Cardiac fibroblast (primary cell): ENCODE measurements at places on chromosomes 3 and 15.

DNA sequence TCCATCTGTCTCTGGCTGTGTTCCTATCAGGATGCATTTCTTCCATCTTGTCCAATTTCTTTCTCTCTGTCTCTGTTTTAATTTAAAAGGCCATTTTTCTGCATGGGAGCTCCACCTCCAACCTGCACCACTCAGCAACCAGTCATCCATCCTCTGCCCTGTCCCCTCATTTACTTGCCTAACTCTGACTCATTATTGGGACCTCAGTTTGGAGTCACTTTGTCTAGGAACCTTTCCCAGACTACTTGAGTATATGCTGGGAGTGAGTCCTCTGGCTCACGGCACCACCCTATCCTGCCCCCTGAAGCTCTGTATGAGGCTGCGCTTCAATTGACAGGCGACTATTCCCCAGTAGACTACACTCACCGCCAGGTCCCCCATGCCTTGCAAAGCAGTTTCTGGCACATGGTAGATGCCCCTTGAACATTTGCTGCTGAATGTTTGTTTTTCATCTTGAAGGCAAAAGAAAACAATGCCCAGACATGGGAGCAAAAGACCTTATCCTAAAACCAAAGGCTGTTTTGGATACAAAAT is 513.3 kb upstream of the CFAP20DC start:
- no peak for DNase-seq

- peak; percentile 65 for DNase-seq
Observed at GRCh38 chr3:190514413-190515153, 698 bp downstream of the IL1RAP start.

DNA sequence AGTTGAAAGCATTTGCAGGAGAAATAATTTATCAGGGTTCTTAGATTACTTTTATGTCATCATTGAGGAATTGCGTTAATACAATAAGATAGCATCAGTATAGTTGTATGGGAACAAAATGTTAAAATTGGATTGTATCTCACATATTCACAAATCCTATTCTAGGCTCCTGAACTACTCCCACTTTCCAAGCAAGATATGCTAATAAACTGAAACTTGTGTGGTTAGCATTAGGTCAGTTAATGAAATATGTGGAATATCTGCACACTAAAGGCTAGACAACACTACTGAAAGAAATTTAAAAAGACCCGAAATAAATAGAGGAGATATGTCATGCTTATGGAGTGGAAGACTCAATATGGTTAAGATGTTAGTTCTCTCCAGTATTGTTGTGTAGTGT is 272.7 kb downstream of the DOCK3 start:
- no peak for DNase-seq

DNA sequence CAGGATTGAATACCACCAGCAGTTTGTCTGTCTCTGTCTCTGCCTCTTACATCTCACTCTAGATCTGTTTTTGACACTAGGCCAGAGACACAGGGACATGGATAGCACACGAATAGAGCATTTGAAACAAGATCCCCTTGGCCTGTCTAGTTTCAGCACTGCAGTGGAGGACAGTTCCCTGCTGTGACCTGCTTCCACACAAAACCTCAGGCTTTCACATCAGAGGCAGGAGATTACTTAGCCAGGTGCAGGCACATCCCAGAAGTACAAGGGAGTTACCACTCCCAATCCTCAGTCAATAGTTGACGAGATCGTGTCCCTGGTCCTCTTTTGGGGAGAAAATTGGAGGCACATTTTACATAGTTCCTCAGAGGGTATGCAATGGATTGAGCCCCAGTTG is 34.0 kb upstream of the CCK start:
- DNase-seq = peak; percentile 53

GRCh38 chr15:29682781-29683180 is 139.5 kb downstream of the TJP1 start:
- no peak for DNase-seq

GRCh38 chr15:57425842-57426241 is 49.5 kb downstream of the CGNL1 start:
- DNase-seq = no peak

DNA sequence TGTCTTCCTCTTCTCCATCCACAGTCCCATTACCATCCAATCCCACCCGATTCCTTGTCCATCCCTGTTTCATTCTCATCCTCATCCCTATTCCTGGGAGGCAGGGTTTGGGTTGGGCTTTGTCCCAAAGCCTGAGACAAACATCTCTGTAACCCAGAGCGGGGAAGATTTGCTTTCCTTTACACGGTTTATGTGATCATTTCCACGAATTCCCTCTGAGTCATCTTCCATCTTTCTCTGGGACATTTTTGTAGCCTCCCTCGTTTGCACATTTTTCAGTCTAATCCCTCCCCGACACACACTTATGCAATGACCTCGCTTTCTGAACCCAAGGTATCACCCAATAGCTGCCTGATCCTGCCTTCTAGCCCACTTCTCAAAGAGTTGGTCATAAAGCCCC is 22.8 kb downstream of the DUOX2 start:
- DNase-seq = peak; percentile 39

GRCh38 chr15:98547741-98548138 is 100.6 kb upstream of the IGF1R start:
- DNase-seq = no peak

DNA sequence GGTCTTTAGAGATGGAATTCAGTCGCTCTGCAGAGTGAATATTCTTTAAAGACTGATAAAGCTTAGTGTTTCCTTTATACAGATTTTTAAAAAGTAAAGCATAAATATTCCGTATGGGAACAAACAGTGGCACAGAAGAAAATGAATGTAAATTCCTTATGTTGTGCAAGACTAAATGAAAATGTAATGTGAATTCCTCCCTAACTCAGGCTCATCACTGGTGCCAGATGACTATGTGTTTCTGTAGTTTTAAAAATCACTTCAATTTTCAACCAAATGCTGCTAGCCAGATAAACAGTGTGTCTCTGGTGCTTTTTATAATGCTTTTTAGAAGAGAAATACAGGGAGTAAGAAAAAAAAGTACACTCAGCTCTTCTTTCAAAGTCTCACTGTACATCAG is 154.8 kb upstream of the SNTN start:
- DNase-seq = no peak

- DNase-seq = peak; percentile 89
Observed at GRCh38 chr3:45199837-45200648, 26.0 kb downstream of the TMEM158 start.

DNA sequence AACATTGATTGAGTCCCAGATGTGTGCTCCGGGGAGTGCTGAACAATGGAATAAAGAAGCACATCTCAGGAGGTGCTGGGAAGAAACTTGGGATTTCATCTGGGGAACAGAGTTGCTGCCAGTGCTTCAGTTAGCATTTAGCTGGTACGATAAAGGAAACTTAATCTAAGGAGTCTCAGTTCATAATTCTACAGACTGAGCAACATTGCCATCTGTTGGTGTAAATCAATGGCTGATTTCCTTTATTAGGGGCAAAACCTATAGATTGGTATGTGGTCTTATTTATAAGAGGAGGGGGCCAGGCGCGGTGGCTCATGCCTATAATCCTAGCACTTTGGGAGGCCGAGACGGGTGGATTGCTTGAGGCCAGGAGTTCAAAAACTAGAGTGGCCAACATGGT is 8.9 kb downstream of the MKRN2OS start:
- peak; percentile 31 for DNase-seq

- DNase-seq = no peak
Observed at GRCh38 chr3:194959217-194959616, 273.5 kb downstream of the FAM43A start.
